ENCODE measurements at places on chromosomes 7 and 10.

GRCh38 chr10:28871665-28872064 is 194.3 kb downstream of the BAMBI start:
- no peak for DNase-seq

GRCh38 chr7:117645481-117646165 is 165.8 kb downstream of the CFTR start:
- DNase-seq: no peak

DNA sequence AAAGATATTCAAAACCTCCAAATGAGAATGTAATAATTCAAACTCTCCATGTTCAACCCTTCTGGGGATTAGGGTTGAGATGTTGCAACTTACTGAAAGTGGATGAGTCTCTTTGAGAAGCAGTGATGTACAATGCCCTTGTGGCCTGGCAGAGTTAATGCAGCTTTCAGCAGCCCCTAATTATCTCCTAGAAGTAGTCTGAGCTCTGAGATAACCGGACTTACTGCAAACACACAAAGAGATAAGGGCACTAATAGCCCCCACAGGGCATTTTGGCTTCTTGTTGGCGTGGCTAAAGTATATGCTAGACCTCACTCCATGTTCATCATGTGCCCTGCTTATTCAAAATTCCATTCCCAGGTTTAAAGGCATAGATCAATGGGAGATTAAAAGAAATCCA is 404.7 kb downstream of the NEBL start:
- DNase-seq: no peak

DNA sequence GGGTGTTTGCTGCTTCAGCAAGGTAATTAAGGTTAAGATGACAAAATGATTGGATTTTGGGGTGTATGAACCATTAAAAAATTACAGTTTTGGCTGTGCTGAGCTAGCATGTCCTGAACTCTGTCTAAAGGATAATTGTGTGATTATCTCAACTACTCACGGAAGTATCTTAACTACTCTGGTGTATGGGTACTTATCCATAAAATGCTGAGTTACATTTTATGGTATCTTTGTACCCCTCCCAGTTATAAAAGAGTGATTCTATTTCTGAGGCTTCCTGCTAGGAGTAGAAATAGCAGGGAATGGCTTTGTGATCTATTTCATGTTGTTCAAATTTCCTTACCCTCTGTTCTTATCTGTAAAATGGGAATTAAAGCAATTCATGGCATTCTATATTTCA is 22.6 kb downstream of the CYP2C18 start:
- no peak for DNase-seq

GRCh38 chr10:98308669-98309365 is 40.8 kb upstream of the LOXL4 start:
- no peak for DNase-seq

- no peak for DNase-seq
Observed at GRCh38 chr7:47627580-47628283, 45.8 kb upstream of the TNS3 start.

DNA sequence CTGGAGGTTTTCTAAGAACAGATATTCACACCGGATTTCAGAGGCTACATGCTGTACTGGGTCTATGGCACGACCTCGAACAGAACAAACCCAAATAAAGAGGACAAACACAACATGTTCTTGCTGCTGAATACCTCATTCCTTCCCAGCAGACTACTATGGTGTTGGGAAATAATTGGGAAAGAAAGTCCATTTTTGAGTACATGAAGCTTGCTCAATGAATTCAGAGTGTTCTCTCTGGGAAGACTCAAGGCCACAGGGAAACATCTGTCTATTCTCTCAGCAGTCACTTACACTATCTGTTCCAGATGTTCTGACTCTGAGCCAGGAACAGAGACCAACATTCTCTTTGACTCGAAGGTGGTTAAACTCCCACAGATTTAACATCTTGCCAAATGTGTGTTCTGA is 30.9 kb downstream of the LAMB1 start:
- DNase-seq: no peak

DNA sequence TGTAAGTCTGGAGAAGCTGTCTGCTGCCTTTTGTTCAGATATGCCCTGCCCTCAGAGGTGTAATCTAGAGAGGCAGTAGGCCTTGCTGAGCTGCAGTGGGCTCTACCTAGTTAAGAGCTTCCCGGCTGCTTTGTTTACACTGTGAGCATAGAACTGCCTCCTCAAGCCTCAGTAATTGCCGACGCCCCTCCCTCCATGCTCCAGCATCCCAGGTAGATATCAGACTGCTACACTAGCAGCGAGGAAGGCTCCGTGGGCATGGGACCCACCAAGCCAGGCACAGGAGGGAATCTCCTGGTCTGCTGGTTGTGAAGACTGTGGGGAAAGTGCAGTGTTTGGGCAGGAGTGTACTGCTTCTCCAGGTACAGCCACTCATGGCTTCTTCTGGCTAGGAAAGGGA is 26.4 kb upstream of the CXCL12 start:
- no peak for DNase-seq

DNA sequence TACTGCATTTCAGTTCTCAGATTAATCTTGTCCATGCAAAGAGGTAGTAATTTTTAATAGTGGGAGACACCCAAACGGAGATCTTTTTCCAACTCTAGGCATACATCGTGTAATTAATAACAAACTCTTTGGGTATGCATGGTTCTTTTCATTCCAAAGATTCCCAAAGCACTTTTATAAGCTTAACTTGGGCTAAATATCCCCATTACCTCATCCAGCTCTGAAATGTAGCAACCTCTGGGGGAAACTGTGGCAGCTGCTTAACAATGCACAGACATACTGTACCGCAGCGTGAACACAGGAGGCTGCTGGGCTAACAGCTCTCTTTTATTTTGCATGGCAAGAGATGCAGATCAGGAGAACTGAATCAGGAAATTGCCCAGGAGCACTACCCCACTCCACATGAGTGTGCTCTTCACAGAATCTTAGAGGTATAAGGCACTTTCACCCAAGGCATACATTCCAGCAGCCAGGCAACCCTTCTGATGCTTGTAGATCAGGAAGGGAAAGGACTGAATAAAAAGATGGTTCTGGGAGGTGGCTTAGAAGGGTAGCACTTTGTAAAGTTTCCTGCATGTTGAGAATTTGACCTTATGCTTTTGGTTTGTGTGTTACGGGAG is 114.4 kb upstream of the GLI3 start:
- no peak for DNase-seq

GRCh38 chr7:98565103-98565502 is 52.0 kb upstream of the NPTX2 start:
- no peak for DNase-seq

DNA sequence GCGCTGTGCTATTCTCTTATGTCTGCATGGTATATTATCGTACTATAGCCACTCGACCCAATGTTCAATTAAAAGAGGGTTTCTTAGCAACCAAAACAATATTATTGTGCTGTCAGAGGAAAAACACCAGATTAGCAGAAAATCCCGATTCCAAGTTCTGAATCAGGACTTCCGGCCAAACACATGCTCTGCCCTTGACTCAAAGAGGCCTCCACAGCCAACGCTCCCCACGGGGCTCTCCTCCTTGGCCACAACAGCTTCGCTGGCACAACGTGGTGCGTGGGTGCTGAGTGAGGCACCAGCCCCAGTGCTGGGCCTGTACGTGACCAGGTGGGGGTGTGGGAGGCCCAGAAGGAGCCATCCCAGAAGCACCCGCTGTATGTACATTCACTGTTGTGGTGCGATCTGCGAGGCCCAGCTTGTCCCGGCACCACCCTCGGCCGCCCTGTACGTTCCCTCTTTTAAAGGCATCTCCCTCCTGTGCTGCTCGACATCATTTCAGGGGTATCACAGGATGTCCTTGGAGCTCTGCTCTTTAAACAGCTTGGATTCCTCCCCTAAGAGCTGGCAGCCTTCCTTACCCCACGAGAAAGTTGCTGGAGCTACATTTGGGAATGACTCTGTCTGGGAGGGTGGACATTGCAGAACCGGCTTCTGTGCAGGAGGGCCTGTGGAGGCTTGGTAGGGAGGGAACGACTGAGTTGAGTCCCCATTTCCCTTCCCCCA is 736.2 kb downstream of the PARD3 start:
- DNase-seq: no peak

DNA sequence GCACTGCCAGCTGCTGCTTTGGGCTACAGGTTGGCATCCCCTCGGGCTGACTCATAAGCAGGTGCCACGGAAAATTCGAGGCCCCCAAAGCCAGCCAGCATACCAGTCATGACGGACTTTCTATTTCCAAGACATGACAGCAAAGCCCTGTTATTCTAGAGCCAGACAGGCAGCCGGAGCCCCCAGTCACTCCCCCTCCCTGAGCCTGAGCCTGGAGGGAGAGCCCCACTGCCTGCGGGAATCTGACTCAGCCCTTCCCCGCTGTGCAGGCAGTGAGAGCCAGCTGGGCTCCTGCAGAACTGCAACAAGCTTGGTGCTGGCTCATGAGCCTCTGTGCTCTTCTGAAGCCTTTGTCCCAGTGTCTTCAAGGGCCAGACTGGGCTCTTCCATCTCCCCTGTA is 15.8 kb downstream of the BTBD16 start:
- DNase-seq: no peak
